ENCODE measurements at places on chromosomes 3 and 15.
A peak's percentile ranks its signal among the peaks of the same experiment; 100 is the strongest.

DNA sequence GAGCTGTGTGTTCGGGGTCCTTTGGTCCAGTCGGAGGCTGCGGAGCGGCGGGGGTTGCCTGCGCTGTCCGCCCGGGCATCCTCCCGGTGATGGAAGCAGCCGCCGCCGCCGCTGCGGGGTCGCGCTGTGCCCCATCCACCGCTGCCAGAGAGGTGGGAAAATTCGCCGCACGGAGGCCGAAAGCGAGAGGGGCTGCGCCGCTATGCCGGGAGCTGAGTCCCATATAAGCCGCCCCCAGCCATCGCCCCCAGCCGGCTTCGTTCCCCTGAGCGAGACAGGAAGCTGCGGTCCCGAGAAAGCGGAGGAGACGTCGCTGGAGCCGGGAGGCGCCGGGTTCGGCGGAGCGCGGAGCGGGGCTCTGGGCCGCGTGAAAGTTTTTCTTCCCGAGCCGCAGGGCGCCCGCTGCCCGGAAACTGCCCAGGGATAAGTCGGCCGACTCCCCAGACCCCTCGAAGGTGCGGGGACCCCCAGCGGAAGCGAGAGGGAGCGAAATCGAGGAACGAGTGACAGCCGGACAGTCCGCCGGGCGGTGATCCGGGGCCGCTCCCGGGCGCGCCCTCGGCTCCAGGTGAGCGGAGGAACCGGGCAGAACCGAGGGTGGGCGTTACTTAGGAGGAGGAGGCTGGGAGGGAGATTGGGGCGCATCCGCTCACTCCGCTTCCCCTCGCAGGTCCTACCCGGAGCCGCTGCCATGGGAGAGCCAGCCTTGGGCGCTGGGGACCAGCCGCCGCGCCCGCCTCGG, 574 bp downstream of the CHST2 start:
- DNase-seq, result peak; percentile 16

DNA sequence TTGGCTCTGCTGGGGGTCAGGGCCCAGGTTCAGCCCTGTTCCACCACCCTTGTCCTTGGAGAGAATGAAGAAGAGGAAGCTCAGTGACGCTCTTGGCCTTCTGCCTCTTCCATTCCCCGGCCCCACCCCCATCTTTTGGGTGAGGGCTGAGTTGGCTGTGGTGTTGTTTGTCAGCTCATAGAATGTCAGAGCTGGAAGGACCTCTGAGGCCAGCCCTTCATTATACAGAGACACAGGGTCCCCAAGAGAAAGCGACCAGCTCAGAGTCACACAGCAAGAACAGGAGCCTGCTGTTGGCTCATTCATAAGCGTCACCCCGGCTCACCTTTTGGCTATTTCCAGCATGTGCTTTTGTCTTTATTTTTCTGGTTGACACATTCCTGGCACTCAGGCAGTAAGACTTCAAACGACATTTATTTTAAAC, 68.2 kb downstream of the AAGAB start:
- no peak for DNase-seq

- DNase-seq, result no peak
These were observed 79.7 kb downstream of the FBN1 start for GRCh38 chr15:48565560-48566482.

DNA sequence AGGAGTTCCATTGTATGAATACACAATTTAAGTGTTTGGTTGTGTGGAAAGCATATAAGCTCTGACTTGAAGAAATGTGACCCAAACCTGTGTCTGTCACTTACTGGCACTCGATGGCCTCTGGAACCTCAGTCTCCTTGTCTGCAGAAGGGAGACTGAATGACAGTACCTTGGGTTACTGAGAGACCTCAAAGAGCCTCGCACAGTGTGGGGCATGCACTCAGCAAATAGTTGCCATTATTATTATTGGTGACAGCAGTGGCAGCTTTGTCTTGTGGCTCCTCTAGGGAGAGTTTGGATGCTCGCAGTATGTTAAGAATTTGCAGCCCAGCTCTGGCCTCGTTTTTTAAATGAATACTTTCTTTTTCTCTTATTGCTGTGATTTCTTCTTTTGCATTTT, 43.4 kb downstream of the EEFSEC start:
- DNase-seq, result no peak

- no peak for DNase-seq
These were observed 595.8 kb downstream of the NLGN1 start for GRCh38 chr3:173993299-173993698.

GRCh38 chr3:127777921-127778656, 44.2 kb downstream of the MGLL start:
- DNase-seq, result no peak

GRCh38 chr15:37133602-37134001, 33.3 kb upstream of the MEIS2 start:
- DNase-seq, result no peak

GRCh38 chr15:69154684-69155083, 5.8 kb upstream of the GLCE start:
- DNase-seq, result no peak

DNA sequence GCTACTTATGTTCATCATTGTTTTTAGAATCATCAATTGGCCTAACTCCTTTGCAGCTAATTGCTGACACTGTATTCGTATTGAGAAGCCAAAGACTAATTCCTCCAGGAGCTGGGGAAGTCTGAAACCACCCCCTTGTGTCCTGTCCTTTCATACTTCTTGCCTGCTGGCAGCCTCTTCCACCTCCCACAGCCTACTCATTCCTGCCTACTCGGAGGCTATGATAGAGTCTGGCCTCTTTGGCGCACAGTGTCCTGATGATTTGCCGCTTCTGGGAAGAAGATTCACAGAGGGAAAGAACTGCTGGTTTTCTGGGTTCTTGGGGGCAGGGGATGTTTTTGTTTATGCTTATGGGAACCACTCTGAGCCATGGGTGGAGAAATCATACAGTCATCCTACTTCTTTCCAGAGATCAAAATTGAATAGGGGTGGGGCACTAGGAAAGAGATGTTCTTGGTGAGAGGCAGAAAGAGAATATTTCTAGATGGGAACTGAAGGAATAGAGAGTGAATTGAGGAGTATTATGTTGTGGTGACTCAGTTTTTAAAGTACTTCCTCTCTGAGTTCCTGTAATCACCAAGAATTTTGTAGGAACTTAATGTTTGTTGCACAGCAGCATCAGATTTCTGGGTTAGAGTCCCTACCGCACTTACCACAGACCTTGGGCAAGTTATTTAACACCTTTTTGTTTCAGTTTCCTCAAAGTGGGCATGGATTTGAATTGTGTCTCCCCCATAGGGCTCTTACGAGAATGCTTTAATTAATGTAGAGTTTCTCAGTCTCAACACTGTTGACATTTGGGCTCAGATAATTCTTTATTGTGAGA, 22.1 kb upstream of the SCAANT1 start:
- DNase-seq, result no peak

- DNase-seq, result no peak
These were observed 889.8 kb upstream of the NR2F2 start for GRCh38 chr15:95440712-95441111.

DNA sequence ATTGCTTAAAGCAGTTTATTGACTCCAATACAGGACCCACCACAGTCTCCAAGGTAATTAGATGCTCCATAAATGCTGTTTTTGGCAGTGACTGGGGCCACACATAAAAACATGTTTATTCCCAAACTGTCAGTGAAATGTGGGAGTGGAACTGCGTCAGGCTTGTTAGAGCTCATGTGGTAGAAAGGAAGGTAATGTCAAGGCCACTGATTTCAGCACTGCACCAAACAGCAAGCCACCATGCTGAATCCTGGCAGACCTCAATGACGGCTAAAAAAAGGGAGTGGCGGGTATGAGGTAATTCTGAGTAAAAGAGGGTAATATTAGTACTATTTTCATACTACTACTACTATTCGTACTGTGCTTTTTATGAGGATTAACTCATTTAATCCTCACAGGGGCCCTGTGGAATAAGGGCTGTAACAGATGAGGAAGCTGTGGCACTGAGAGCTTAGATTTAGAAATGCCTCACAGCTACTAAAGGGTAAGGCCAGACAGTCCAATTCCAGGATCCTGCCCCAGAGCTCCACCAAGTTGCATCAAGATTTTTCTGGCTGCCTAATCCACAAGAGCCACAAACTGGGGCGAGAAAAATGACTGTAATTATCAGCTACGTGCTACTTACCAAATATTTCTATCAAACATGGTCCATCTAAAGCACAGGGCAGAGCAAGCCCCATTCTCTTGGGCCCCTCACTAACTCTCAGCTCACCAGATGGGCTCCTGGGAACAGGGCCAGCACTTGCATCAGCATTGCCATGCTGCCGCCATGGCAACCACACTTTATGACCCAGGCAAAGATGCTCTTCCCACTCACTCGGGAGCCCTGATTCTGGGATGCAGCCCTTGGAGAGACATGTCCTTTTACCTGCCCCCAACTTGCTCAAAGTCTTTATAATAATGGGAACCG, 83.6 kb upstream of the SPATA12 start:
- no peak for DNase-seq

- no peak for DNase-seq
These were observed 463.1 kb upstream of the NECTIN3 start for GRCh38 chr3:110608566-110608965.

- no peak for DNase-seq
These were observed 346.8 kb upstream of the GOLIM4 start for GRCh38 chr3:168442502-168442901.
